Activated effector memory CD4-positive, alpha-beta T cell treated with Interleukin-2 at 50 U/mL for 16 hours (primary cell): ENCODE measurements at places on chromosomes 4 and X.

DNA sequence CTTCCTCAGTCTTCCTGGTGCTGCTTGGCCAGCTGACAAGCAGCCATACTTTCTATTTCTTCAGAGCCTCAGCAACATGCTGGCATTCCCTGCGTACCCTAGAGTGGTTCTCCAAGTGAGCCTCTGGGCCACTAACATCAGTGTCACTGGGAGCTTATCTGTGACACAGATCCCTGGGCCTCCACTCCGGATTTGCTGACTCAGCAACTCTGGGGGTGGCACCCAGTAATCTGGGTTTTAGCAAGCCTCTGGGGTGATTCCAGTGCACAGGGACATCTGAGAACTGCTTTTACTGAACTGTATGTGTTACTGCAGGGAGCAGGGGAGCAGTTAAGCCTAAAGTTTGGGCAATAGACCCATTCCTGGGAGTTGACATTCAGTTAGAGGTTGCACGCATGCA lies 28.2 kb upstream of the HMGB3 start:
- no peak for DNase-seq

- no peak for DNase-seq
Measured at GRCh38 chrX:20420058-20420457, 153.3 kb upstream of the RPS6KA3 start.

DNA sequence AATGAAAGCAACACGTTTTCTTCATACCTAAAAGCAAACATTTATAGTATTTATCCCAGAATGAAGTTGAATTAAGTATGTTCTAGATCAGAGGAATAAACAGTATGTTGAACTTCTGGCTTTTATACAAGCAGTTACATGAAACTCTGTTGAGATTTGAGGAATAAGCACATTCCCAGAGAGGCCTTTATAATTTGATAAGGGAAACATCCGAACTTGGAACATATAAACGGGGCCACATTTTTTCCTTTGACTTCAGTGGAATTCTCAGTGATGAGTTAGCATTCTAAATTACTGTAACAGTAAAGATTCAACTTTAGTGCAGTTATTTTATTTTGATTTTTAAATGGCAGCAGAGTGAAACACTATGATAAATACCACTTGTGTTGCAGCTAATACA lies 119.5 kb downstream of the GLRA3 start:
- DNase-seq, result no peak

- no peak for DNase-seq
Measured at GRCh38 chr4:26719954-26720552, 136.2 kb downstream of the TBC1D19 start.

- no peak for DNase-seq
Measured at GRCh38 chr4:16695896-16696295, 202.5 kb downstream of the LDB2 start.

DNA sequence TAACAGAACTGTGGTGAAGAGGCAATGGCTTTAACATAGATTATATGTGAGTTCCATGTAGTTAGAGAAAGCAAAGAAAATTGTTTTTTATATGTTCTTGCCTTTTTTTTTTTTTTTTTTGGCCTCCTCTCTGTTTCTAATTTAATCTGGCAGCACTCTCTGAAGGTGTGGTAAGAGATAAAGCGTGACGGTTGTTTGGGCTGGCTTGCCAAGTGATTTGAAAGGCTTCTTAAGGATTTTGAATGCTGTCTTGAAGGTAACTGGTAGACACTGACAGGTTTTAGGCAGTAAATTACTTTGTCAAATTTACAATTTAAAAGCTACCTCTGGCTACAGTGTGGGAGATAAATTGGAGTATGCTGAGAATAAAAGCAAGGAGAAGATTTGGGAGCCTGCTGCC lies 269.3 kb upstream of the HS3ST1 start:
- no peak for DNase-seq

GRCh38 chr4:137688651-137689050 lies 156.4 kb upstream of the PCDH18 start:
- no peak for DNase-seq

GRCh38 chr4:37464373-37465128 lies 220.0 kb downstream of the NWD2 start:
- no peak for DNase-seq

DNA sequence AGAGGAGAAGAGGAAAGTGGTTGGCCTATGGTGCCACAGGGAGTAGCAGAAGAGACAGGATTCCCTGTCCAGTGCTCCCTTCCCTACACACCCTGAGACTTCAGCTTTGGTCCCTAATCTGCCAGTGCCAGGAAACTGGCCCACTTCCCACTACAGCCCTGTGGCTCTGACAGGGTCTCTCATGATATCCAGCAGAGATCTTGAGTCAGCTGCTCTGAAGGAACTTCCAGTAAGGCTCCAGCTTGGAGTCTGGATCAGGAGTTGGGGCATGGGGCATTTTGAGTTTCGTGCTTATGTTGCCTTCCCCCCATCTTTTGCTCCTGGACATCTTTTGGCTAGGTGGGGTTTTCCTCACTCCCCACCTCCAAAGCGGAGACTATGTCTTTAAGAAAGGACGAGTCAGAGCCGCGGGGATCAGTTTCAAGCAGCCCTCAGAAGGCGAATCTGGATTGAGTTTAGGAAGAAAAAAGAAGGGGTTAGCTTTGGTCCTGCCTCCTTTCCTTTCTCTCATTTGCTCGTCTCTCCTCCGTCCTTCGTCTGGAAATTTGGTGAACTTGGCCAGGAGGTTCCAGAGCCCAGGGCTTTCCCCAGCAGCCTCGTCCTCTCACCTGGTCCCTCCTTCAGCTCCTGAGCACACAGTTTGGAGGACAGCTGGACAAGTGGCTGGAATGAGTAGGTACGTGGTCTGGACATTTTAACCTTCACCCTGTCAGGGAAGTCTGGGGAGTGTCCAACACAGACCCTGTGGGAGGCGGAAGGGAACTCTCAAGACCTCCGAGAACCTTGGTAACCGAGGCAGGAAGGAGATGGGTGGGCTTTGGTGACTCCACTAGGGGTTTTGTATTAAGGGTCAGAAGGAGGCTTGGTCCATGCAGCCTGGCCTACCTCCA lies 104.4 kb downstream of the RTL5 start:
- DNase-seq, result no peak

GRCh38 chr4:187070158-187070557 lies 346.5 kb upstream of the FAT1 start:
- no peak for DNase-seq

DNA sequence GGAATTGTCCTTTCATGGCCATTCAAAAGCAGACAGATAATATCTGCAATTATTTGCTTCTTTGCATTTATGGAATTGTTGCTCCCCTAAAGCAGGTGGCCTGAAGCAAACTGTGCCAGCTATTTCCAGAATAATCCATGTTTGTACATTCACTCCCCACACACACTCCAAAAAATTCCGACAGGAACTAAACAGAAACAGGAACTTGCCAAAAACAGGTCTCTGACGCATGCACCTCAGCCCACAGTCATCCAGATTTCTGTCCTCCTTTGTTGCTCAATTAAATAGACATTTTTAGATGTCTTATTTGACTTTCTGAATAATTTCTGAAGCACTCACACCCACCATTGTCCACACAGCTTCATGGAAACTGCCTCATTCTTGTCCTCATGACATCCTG lies 71.5 kb upstream of the EDNRA start:
- DNase-seq, result no peak

DNA sequence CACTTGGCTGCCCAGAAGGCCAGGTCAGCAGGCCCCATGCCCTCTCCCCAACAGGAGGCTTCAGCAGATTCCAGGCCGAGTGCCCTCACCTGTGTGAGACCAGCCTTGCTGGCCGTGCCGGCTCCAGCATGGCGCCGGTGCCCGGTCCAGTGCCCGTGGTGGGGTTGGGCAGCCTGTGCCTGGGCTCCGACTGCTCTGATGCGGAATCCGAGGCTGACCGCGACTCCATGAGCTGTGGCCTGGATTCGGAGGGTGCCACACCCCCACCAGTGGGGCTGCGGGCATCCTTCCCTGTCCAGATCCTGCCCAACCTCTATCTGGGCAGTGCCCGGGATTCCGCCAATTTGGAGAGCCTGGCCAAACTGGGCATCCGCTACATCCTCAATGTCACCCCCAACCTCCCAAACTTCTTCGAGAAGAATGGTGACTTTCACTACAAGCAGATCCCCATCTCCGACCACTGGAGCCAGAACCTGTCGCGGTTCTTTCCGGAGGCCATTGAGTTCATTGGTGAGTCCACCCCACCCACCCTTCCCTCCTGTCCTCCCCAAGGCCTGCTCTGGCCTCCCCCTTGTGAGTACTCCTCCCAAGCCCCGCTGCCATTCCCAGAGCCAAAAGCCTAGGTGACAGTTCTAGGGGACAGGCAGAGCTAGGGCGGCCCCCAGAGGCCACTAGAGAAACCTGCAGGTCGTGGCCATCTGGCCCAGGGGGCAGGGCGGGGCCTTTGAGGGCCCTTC lies 2.3 kb downstream of the DUSP9 start:
- DNase-seq, result no peak

- DNase-seq, result no peak
Measured at GRCh38 chr4:3688018-3688998, 77.9 kb upstream of the ADRA2C start.

GRCh38 chr4:52701207-52701606 lies 42.1 kb upstream of the USP46 start:
- no peak for DNase-seq

GRCh38 chr4:14234307-14234706 lies 606.8 kb upstream of the BOD1L1 start:
- DNase-seq, result no peak

DNA sequence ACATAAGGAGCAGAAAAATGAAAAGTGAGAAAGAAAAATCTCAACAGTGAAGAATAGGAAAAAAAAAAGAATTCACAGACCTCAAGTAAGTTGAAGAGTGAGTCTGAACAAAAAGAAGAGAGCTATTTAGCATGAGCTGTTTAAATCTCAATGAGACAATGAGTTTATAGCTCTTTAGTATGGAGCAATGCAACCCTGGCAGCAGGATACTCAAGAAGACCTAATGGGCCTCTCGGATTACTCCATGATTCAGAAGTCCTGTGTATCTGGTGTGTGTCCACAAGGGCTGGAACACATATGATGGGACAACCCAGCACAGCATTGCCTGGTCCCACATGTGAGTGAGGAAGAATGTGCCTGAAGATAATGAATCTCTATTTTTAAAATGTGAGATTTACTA lies 563.1 kb upstream of the INTU start:
- no peak for DNase-seq

DNA sequence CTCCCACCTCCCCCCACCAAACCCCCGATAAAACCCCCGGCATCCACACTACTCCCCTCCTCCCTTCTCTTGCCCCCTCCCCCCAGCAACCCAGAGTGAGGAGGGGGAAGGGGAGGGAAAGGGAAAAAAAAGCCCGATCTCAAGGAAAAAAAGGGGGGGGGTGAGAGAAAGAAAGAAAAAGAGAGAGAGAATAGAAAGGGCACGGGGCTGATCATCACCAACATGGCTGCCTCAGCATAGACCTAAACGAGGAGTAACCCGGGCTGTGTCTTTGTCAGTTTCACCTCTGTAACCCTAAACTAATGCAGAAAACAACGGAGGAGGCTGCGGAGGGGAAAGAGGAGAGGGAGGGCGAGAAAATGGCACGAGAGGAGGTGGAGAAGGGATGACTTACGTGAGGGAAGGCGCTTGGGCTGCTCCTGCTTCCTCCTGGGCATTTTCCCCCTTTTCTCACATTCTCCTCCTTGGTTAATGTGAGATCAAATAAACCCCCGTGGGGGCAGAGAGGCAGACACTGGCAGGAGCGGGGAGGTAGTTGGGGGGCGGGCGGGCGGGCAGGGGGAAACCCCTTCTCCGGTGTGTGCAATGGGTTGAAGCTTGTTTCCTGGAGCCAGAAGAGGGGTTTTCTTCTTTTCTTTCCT lies 532 bp downstream of the ZNF827 start:
- DNase-seq, result peak; percentile 29

DNA sequence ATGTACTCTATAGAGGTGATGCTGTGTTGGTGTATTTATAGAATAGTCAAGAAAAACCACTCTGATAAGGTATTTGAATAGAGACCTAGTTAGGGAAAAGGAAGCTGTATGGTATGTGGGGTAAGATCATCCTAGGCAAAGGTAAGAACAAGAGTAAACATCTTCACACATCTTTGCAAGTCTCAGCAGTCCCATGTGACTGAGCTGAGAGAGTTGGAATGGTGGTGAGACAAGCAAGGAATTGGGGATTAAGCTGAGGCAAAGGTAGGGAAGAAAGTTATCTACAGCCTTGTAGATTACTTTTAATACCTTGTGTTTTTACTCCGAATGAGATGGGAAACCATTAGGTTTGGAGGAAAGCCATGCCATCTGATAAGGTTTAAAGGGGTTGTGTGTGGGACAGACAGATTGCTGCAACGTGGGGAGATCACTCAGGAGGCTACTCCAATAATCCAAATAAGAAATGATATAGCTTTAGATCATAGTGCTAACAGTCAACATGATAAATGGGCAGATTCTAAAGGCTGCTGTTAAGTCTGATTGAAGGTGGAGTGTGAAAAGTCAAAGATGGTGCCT lies 31.7 kb upstream of the MANBA start:
- DNase-seq, result no peak

DNA sequence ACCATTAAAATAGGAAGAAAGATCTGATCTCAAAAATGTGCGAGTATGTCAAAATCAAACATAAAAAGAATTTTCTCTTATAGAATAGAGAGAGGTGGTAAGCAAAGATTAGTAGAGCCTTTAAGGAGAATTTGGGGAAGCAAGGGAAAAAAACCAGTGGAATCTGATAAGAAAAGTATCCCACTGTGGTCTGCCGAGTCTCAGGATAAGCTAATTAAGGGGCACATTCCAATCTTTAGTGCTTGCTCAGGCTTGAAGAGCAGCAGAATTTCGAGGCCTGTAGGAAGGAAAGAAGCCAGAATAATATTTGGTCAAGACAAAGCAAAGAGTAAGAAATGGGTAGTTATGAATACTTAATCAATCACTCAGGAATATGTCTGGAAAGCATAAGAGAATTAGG lies 13.0 kb downstream of the STATH start:
- DNase-seq, result no peak

DNA sequence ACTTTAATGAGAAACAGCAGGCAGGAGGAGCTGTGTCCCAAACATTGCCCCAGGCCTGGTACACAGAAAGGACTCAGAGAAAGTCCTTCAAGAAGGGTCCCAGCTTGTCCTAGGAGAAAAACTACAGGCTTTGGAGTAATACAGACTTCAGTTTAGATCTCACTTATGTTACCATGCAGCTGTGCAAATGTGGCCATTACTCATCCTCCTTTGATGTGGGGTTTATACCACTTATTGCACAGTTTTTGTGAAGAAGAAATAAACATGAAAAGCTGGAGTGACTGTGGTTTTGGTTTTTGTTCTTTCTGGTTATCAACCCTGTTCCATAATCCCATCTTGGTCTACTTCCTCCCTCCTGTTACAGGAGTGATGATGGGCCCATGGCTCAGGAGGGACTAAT lies 8.1 kb upstream of the CYTL1 start:
- no peak for DNase-seq
